ENCODE measurements at places on chromosomes 16 and 17. TPM values are rescaled to one million over a fixed set of nuclear protein-coding genes. Genes with fewer than 3 reads are reported as not detected.

Gene TM4SF5
- not detected for total RNA-seq

Gene GNAO1
- under 0.01 TPM for total RNA-seq

Gene KRT20
- 0.22 TPM for total RNA-seq

Gene PALB2
- total RNA-seq, result 15.5 TPM

Gene KRTAP17-1
- total RNA-seq, result 0.12 TPM
